SW 1271 (cell line): ENCODE measurements at places on chromosomes 5 and 9.
A peak's percentile ranks its signal among the peaks of the same experiment; 100 is the strongest.

DNA sequence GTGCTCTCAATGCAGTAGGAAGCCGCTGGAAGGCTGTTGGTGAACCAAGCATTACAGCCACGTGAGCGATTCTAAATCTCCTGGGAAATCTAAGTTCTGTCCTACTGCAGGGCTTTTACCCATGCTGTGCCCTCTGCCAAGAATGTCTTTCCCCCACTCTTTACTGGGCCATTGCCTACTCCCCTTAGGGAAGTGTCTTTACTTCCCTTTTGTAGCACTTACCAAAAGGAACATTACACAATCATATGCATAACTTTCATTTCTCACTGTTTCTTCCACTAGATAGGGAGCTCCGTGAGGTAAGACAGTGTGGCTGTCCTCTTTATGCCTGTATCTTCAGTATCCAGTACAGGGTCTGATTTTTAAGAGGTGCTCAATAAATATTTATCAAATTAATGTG is 241.7 kb upstream of the NR4A3 start:
- DNase-seq: no peak

GRCh38 chr9:135989722-135990467 is 28.7 kb upstream of the UBAC1 start:
- DNase-seq: no peak

DNA sequence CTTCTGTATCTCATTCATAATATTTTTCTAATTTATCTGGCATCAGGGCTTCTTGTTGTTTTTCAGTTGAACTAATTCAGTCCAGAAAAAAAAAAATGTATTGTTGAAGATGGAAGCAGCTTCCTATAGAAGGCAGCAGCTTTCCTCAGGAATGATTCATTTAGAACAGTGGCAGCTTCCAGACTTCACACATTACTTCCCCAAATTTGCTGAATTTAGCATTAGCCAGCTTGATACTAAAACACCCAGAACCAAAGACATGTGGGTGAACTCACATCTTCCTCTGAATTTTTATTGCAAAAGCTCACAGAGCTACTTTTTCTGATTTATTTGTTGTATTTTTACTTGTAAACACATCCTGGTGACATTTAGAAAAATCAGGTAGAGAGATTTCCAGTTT is 53.8 kb downstream of the HCN1 start:
- no peak for DNase-seq

GRCh38 chr5:122258241-122258640 is 53.8 kb upstream of the SNCAIP start:
- no peak for DNase-seq

DNA sequence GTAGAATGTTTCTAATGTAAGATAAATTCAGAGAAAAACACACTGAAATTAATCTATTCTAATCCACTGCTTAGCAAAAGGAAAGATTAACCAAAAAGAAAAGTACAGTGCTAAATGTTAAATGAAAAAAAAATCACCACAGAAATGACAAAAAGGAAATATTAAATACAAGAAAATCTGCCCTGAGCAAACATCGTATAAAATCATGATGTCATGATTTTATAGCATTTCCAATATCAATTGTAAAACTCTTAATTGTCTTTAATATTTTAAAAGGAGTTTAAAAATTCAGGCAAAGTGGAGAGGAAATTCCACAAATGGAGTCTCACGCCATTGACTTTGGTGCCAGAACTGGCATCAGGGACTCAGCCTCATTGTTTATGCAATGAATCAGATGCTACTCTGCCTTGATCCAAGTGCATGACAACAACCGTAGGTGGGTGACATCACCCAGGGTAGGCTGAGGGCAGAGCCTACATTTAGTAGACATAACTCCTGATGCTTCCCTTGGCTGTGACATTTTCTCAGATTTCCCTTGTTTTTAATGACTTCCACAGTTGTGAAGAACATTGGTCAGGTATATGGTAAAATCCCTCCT is 696.8 kb downstream of the SEMA5A start:
- DNase-seq: no peak

GRCh38 chr5:80912479-80912878 is 47.7 kb upstream of the RASGRF2 start:
- DNase-seq: no peak

DNA sequence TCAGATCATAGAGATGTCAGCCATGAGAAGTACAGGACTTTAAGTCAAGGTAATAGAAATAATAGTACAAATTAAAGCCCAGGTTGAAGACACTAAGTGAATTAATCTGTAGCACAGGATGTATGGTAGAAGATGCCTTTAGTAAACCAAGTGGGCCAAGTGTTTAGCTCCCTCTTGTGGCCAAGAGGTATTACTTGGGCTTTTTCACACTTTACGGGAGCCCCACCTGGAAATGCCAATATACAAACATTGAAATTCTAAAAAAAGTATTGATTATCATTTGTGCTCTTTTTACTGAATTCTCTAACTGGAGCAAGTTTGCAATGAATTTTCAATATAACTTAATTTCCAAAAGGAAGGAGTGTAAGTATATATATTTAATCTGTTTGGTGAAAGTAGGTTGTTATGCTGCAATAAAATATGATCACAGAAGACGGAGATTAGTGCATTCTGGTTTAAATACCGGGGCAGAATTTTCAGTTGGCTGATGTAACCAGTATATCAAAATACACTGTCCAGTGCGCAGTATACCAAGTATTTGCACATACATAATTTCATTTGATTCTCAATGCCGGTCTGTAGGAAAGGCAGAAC is 84.7 kb downstream of the PARP8 start:
- peak; percentile 35 for DNase-seq

GRCh38 chr5:159469496-159470372 is 139.4 kb upstream of the IL12B start:
- no peak for DNase-seq

DNA sequence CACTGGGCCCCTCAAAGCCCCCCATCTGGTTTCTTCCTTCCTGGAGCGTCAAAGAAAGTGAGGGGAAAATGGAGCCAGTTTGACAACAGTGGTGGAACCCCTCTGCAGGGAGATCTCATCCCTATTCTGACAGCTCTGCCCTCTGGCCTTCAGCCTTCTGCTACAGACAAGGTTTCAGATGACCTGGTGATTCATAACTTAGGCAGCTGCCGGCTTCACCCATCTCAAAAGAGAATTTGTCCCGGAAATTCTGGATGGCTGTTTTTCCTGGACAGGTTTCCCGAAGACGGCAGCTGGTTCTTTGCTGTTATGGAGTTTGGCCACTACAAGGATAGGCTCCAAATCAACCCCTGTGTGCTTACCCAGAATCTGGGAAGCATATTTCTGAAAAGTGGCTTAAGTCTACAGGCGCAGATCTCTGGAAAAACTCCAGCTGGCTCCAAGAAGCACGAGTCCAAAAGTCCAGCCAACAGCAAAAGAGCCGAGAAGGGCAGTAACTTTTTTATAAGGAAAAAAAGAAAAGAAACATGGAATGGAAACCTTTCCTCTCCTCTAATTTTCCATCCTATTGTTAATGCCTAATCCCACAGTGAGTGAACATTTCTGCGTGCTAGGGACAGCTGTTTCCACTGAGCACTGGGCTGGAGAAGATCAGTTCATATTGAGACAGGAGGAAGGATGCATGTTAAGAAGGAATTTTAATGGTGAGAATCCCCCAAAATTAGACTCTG is 54.5 kb downstream of the ZNF366 start:
- peak; percentile 42 for DNase-seq

GRCh38 chr9:13387734-13388067 is 108.2 kb upstream of the MPDZ start:
- DNase-seq: no peak

- DNase-seq: no peak
Observed at GRCh38 chr5:180669661-180670060, 20.3 kb upstream of the FLT4 start.

- DNase-seq: no peak
Observed at GRCh38 chr5:154708846-154709245, 46.3 kb upstream of the LARP1 start.

- no peak for DNase-seq
Observed at GRCh38 chr5:116378777-116379121, 195.9 kb downstream of the SEMA6A start.

DNA sequence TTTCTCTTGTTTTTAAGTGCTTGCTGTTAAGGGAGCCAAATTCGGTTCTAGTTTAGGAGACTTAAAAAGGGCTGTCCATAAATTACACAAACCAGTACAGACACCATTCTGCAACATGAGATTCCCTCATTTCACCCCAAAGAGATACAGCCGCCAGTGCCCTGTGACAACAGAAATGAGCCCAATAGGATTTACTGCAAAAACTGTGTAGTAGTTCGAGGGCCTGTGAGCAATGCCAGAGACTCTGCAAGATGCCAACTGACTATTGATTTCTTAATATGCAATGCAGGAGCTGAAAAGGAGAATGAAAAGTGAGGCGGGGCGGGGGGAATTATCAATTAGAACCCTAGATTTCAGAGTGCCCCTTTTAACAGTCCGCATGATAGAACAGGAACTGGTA is 5.7 kb upstream of the C5orf15 start:
- no peak for DNase-seq

DNA sequence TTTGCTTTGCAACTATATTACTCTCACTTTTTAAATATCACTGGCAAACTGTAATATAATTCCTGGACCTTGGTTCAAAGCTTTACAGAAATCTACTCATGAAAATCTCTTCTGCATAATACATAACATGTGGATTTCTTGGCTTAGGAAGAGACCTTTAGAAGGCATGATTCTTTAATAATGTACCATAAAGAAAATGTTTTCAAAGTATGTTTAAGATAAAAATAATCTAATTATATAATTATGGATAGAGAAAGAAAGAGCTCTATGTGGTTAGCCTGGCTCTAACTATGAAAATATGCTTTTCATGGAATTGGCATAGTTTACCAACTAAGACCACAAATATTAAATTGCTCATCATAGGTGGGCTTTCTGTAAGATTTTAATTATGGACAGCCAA is 817.8 kb downstream of the TLE1 start:
- no peak for DNase-seq

DNA sequence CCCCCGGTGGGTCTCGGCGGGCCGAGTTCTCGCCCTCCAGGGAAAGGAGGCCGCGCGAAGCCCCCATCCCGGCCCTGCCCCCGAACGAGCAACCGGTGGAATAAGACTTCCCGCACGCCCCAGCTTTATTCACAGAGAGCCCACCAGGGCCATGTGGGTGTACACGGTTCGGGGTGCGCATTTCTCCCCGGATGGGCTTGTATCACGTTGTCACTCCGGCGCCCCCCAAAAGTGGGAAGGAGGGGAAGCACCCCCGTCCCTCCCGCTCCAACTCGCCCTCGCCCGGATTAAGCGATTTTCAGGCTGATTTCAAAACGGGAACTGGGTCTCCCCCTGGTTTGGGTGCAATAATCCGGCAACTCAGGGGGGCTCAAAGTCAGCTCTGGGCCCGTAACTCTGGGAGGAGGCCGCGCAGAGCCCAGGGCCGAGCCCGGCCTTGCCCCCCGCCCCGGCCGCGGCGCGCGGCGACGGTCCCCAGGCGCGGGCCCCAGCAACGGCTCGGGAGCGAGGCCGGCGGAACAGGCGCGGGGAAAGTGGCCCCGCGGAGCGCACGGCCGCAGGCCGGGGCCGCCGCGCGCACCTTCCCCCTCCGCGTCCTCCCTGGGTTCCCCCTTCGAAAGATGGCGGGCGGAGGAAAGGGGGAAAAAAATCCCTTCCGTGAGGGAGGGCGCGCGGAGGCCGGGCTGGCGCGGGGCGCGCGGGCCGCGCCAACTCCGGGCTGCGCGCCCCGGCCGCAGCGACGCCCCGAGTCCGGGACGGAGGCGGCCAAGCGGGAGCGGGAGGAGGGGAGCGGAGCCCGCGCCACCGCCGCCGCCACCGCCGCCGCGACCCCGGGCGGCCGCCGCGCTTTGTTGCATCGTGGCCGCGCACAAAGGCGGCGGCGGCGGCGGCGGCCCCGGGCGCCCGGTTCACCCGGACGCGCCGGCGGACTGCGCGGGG is 644 bp downstream of the BRD3 start:
- no peak for DNase-seq

DNA sequence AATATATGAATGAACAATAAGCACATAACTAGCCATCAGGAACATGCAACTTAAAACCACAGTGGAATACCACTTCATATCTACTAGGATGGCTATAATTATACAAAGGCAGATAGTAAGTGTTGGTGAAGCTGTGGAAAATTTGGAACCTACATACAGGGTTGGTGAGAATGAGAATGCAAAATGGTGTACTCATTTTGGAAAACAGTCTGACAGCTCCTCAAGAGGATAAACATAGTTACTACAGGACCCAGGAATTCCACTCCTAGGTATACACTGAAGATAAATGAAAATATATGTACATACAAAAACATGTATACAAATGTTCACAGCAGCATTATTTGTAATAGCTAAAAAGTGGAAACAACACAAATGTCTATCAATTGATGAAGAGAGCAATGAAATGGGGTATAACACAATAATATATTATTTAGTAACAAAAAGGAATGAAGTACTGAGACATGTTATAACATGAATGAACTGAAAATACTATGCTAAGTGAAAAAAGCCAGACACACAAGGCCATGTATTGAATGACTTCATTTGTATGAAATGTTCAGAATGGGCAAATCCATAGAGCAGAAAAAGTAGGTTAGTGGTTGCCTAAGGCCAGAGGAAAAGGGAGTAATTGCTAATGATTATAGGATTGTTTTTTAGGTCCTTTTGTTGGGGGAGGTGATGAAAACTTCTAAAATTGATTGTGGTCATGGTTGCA is 31.2 kb upstream of the CDK5RAP2 start:
- DNase-seq: peak; percentile 37

GRCh38 chr9:105757496-105758251 is 63.3 kb downstream of the TMEM38B start:
- DNase-seq: no peak

GRCh38 chr5:13944560-13945199 is at the start of gene DNAH5:
DNAH5 (minus strand) TSS chr5:13944688; CDS start chr5:13944438, 250 bp downstream.
- DNase-seq: no peak

GRCh38 chr5:19920761-19921160 is 67.2 kb downstream of the CDH18 start:
- DNase-seq: no peak

DNA sequence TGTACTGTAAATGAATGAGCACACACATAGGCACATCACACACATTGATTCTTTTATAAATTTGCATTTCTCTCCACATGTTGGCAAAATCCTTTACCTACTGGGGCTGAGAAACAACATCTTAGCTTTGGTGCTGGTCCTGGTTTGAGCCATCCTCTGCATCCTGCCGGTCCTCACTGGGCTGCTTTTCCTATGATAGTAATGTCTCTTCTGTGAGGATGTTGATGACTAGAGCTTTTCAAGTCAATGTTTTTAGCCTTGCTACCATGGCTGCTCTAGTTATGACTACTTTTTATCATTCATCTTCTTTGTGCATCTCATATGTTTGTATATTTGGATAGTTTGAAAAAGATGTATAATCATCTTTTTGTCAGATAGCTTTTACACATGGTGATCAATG is 280.4 kb upstream of the CD180 start:
- no peak for DNase-seq
